ENCODE measurements at places on chromosomes 5 and 9.

GRCh38 chr5:138840103-138840502 is 35.0 kb downstream of the LRRTM2 start:
- no peak for DNase-seq

DNA sequence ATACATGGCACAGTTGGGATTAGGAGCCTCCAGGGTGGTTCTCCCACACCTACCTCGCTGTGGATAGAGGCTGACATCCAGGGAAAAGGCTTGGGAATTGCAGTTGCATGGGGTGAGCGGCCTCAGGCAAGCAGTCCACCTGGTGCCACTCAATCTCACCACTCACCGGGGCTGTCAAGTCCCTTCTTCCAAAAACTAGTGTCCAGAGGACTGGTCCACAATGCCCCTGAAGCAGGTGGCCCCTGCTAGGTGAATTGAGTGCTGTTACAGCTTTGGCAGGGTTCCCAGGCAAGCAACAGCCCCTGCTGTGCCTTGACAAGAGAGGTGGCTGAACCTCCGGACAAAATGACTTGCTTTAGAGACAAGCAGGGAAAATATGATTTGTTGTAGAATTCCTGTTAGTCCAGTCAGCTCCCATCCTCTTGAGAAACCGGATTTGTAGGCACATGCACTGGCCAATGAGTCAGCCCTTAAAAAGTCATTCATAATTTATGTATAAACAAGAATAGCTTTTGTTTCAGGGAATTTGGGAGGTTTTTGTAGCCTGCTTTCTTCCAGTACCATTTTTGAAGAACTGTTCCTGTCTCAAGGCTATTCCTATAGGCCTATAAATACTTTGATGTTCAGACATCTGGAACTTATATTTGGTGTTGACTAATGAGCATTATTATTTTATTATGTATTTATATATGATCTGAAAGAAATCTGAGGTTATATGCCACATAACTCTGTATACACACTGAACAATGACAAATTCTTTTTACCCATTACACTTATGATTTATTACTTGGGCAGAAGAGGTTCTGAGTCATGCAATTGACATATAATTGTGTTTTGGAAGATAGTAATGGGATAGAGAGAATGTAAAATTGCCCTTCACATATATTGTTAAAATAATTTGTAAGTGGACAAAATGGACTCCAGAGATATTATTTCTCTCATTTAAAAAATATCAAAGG is 411.1 kb downstream of the ACTL7B start:
- DNase-seq = peak; percentile 93

DNA sequence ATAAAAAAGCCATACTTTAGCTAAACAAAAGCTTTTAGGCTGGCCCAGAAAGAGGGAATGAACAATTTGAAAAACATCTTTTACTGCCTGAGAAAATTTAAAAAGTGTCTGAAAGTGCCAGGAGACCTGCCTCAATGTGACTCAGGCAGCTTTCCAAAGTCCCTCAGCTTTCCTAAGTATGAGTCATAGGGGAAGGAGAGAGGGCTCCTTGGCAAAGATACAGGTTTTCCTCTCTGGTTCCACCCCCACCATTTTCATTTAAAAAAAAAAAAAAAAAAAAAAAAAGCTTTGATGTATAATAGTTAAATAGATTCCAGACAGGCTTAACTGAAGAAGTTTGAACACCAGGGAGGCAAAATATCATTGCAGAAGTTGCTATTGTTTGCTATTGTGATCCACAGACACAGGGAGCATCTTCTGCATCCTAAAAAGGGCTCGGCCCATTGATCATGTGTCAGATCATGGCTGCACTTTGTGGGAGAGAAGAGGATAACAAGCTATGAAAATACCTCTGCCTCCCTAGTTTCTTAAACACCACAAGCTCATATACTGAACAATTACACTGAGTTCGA is 71.5 kb downstream of the MRPS27 start:
- DNase-seq = no peak

GRCh38 chr5:149761461-149761860 is 31.4 kb downstream of the PPARGC1B start:
- DNase-seq = no peak

GRCh38 chr5:2014058-2014610 is 131.4 kb upstream of the IRX4 start:
- no peak for DNase-seq

GRCh38 chr5:13250464-13251291 is 693.8 kb downstream of the DNAH5 start:
- DNase-seq = no peak

GRCh38 chr5:159453209-159453608 is 122.9 kb upstream of the IL12B start:
- no peak for DNase-seq
